ENCODE measurements at places on chromosomes 16 and 17.

DNA sequence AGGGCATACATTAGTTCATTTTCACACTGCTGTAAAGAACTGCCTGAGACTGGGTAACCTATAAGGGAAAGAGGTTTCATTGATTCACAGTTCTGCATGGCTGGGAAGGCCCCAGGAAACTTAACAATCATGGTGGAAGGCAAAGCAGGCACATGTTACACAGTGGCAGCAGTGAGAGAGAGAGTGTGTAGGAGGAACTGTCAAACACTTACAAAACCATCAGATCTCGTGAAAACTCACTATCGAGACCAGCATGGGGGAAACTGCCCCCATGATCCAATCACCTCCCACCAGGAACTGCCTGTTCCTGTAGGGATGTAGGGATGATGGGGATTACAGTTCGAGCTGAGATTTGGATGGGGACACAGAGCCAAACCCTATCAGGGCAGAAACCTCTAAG, 17.2 kb downstream of the NUBP1 start:
- DNase-seq: no peak

DNA sequence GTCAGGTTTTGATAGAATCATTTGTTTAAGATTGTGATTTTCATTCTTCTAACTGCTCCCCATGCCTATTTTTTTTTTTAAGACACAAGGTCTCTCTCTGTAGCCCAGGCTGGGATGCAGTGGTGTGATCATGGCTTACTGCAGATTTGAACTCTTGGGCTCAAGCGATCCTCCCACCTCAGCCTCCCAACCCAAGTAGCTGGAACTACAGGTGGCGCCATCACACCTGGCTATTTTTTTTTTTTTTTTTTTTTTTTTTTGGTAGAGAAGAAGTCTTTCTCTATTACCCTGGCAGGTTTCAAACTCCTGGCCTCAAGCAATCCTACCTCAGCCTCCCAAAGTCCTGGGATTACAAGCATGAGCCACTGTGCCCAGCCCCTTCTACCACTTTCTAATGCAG, 223.3 kb downstream of the CBLN1 start:
- DNase-seq: no peak

GRCh38 chr17:36463916-36464764, 22.3 kb upstream of the ZNHIT3 start:
- no peak for DNase-seq

DNA sequence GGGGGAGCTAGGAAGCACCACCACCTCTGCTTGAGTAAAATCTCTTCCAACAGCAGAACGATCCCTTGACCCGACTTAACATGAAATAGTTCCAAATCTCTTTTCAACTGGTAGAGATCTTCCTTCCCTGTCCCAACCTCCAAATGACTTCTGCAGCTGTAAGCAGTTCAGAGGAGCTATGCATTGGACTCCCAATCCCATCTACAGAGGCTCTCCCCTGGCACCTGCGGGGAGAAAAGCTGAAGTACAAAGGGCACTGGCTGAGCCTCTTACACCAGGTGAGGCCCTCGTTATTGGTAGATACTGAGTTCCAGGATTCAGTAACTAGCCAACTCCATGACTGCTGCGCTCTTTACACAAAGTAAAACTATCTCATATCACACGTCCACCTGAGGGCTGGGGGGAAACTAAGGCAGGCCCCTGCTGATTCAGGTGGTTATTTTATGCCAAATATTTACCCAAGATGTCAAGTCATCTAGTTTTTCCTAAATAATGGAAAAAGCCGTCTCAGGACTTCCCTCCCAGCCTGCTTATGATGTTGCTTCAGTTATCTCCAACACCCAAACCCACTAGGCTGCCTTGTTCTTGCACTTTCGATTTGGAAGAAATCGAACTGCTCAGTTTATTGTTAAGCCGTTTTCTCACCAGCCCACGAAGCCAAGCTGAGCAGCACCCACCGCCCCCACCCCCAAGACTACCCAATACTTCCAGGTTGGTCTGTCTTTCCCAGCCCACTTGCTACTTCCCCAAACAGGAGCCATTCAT, 3.2 kb downstream of the ACTG1 start:
- no peak for DNase-seq

GRCh38 chr16:50610331-50611262, 62.4 kb downstream of the NKD1 start:
- DNase-seq: no peak

DNA sequence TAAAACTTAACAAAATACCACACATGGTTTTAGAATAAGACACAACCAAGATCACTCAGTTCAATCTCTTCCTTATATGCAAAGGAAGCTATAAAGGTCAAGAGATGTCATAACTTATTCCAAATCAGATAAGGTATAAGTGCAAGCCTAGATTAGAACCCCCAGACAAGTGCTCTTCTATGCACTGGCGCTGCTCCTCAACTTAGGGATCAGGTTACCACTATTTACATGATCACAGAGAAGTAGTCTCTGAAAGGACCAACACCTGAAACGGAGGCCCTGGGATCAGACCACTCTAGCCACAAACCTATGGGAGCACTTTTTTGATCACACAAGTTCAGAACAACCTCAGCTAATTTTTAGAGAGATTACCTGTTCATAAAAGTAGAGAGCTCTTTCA, 16.6 kb downstream of the COPS3 start:
- DNase-seq: no peak

- DNase-seq: no peak
Measured at GRCh38 chr16:27676839-27677238, 126.9 kb downstream of the KATNIP start.

DNA sequence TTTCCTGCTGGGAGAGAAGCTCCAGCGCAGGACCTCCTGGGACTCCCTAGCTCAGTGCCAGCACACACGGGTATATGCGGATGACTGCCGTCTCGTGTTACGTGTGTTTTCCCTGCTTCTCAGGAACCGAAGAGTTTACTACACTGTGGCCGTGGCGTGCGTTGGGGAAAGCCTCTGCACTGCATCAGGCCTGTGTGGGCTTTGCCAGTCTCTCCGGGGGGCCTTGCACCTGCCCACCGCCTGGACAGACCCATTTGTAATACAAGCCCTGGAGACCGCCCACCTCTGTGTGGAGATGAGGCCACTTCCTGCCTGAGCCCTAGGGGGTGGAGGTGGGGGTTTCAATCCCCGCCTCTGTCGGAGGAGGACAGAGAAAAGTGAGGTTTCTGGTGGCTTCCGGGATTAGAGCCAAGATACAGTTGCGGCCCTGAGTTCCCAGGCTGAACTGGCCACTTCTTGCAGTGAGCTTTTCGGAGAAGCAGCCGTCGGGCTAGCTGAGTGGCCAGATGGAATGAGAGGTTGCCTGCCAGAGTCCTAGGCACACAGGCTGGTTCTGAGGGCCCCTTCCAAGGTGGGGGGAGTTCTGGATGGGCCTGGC, 43.4 kb upstream of the GSE1 start:
- no peak for DNase-seq

GRCh38 chr17:77501751-77502625, 361.2 kb downstream of the SEC14L1 start:
- DNase-seq: no peak

DNA sequence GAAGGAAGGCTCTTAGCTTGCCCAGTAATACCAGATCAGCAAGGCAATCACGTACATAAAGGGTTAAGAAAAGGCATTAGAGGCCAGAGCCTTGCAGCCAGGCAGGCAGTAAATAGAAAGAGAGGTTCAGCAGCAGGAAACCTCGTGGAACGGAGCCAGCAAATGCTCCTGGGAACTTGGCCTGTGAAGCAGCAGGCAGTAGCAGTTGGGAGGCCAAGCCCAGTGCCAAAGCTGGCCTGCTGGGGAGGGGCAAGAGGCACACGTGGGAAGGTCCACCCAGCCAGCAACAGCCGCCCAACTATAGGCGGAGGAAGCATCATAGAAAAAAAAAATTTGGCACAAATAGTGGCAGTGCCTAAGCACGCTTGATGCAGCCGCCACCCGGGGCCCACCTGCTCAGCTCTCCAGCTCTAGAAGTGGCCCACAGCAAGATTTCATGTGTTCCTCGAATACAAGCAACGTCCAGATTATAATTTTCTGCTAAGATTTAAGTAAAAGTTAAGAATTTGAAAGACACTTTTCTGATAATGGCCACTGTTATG, 2339.5 kb downstream of the TP53TG3F start:
- no peak for DNase-seq

DNA sequence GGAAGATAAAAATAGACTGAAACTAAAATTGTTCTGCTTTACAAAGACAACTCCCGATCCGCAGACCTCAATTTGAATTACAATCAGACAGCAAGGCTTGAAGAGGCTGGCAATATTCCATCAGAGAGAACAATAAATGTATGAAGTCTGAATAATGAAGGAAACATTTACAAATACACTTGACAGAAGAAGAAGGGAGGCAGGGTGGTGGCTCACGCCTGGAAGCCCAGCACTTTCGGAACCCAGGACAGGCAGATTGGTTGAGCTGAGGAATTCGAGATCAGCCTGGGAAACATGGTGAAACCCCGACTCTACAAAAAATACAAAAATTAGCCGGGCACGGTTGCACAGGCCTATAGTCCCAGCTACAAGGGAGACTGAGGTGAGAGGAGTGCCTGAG, 14.6 kb downstream of the ODF4 start:
- no peak for DNase-seq

DNA sequence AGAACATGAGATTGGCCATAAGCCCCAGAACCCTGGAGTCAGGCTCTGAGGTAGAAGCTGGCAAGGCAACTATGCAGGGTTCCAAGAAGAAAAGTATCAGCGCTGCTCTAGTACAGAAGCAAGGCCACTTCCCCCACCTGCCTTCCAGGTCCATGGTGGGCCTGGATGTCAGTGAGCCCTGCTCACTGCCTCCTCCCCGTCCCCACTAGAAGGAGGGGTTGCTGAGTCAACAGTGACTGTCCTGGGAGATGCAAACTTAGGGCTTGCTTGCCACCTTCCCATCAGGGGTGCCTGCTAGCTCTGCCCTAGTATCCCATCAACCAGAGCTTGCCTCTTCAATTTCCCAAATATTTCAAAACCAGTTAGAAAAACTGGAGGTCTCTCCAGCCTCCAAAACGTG, 29.6 kb upstream of the SREBF1 start:
- no peak for DNase-seq

GRCh38 chr17:1031711-1032110, 34.8 kb downstream of the TIMM22 start:
- no peak for DNase-seq

DNA sequence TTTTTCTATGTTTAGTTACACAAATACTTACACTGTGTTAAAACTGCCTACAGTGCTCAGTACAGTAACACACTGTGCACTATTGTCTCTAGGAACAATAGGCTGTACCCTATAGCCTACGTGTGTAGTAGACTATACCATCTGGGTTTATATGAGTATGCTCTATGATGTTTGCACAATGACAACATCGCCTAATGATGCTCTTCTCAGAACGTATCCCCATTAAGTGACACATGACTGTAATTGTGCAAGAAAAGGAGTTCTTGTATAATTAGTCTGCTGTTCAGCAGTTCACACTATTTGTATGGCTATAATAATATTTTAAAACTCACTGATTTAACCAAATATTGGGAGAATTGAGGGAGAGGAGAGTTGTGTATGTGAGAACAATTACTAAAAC, 173.7 kb downstream of the TRIM37 start:
- no peak for DNase-seq

DNA sequence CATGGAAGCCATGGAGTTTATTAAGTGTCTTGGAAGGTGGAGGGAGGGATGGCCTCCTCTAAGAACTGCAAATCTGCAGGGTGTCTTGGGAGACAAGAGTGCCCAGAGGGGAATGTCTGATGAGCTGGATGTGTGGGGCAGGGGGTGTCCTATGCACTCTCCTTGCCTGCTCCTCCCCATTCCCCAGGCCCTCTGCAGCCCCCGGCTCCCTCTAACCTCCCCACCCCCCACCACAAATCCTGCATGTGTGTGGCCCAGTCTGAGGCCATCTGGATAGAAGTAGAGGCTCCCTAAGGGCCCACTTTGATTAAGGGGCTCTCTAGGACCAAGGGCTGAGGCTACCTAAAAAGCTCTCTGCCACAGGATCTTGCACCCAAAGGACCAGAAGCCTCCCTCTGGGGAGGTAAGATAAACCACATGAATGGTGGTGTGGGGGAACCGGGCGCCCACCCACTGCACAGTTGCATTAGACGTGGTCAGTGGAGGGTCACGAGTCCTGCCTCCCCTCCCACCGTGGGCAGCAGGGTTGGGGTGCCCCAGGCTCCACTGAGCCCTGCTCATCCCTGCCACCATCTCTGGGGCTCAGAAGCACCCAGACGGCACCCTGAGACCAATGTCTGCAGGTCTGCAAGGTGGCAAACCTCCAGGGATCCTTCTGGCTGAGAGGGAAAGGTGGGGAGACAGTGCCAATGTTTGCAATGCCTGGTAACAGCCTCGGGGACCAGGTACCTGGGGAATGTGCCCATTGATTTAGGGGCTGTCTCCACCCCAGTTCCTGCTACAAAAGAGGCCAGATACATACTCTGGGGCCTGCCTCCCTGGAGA, 618 bp downstream of the AANAT start:
- no peak for DNase-seq

GRCh38 chr17:41697122-41697962, 8.7 kb downstream of the EIF1 start:
- no peak for DNase-seq

- no peak for DNase-seq
Measured at GRCh38 chr17:11797803-11798202, 199.5 kb downstream of the ZNF18 start.

GRCh38 chr17:73773702-73774101, 129.5 kb upstream of the SDK2 start:
- no peak for DNase-seq

DNA sequence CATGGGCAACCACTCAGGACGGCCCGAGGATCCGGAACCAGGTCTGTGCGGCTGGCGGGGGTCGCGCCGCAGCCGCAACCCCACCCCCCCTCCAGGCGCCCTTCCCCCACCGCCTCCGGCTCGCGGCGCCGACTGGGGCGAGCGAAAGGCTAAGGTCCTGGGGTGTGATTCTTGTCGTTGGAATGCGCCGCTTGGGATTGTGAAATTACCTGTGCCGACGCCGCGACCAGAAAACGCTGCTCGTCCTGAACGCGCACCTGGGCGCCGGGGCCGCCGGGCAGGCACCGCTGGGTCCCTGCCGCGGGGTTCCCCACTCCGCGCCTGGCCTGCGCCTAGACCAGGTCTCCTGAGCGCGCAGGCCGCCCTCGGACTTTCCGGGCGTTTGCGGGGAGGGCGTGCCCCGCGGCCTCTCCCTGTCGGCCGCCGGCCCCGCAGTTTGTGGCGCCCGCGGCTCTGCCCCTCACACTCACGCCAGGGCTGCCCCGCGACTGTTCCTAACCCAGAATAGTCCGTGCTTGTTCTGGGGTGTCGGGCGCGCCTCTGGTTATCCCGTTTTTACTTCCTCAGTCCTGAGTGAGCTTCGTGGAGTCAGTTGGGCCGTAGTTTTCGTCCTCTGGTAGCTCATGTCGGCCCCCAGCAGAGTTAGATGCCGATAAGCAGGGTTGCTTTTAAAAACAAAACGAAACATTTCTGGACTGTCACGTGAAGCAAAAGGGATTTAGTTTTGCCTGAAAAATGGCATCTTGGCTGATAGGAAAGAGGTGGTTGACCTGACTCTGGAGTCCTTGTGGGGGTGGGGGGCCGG, 147.2 kb downstream of the SPECC1 start:
- DNase-seq: no peak
